ENCODE measurements at places on chromosomes 16 and 17. TPM values are rescaled to one million over a fixed set of nuclear protein-coding genes. Genes with fewer than 3 reads are reported as not detected.

GRCh38 chr16:4922721-4923342, 14.1 kb downstream of the PPL start:
- DNase-seq = no peak

GRCh38 chr16:26133416-26134093, 441.8 kb downstream of the HS3ST4 start:
- no peak for DNase-seq

DNA sequence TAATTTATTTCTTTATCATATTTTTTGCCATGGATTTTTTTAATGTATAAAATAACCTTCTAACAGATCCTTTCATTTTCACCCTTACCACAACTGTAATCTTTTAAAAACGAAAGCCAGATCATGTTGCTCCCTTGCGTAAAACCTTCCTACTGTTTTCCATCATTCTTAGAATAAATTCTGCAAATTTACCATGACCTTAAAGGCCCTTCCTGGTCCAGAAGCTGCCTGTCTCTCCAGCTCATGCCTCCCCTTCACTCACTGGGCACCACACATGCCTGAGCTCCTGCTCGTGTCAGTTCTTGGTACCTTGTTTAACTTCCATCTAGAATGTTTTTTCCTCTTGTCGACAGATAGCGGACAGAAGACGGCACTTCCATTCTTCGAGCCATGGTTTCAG, 245.0 kb upstream of the CDH5 start:
- DNase-seq = no peak

TVP23C gene
- total RNA-seq = 13.2 TPM

DNA sequence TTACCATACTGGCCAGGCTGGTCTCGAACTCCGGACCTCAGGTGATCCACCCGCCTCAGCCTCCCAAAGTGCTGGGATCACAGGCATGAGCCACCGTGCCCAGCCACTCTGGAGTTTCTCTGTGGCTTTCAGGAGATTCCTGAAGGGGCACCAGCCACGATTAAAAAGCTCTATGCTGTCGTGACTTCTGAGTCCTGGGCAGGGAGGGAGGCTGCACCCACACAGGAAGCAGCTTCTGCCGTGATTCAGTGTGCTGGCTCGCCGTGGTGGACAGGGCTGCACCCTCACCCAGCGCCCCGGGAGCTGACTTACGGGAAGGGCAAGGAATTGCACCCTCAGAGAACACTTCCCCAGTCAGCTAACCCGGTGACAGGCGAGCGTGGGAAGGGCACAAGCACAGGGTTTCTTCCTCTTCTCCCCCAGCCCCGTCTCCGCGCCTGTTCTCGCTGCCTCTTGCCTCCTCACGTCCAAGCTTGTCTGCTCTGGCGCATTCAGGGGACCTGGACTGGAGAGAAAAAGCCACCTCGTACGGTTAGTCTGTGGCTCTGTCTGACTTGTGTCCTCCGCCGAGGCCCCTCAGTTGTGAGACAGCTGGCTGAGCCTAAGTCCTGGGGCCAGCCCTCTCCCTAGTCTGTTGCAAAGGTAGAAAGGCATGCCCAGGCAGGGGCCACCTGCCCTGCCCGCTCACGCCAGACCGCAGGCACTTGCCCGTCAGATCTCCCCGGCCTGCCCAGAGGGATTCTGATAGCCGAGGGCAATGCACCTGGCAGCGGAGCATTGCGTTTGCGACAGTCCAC, 145.0 kb downstream of the SEC14L1 start:
- DNase-seq = peak; percentile 96

DNA sequence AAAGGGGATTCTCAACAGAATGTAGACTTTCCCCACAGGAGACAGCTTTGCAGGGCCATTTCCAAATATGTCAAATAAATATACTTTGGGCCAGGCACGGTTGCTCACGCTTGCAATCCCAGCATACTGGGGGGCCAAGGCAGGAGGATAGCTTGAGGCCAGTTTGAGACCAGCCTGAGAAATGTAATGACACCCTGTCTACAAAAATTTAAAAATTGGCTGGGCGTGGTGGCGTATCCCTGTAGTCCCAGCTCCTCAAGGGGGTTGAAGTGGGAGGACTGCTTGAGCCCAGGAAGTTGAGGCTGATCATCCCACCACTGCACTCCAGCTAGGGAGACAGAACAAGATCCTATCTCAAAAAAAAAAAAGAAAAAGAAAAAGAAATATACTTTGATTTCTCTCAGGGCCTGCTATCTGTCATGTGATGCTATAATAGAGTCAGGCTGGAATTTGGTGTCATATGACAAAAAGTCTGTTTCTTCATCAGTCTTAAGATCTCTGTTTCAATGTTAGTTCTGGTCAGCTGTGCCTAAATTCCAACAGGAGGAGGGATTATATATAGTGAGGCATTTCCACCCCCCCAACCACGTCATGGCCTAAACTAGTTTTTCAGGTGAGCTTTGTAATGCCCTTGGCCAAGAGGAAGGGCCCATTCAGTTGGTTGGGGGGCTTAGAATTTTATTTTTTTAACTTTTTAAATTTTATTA, 4.3 kb upstream of the ZDHHC7 start:
- no peak for DNase-seq

- DNase-seq = peak; percentile 15
Observed at GRCh38 chr17:47281216-47281615, 27.6 kb downstream of the ITGB3 start.

DNA sequence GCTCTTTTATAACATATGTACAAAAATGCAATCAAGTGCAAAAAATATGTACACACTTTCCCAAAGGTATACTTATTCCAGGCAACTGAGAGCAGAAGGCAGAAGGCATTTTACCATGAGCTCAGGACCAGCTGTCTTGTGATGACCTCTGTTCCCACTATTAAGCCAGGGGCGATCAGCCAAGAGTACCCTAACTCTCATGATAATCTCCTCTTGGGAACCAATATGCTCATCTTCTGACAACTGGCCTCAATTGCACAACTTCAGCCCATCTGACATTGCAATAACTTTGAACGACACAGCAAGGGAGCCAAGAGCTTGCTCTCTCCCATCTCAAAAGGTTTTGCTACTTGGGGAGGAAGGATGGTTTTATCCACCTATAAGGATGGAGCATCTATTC, 471.9 kb downstream of the HS3ST3B1 start:
- no peak for DNase-seq

- DNase-seq = peak; percentile 43
Observed at GRCh38 chr17:3015890-3016289, 47.5 kb downstream of the OR1D5 start.

ABAT gene
- 0.91 TPM for total RNA-seq

DNA sequence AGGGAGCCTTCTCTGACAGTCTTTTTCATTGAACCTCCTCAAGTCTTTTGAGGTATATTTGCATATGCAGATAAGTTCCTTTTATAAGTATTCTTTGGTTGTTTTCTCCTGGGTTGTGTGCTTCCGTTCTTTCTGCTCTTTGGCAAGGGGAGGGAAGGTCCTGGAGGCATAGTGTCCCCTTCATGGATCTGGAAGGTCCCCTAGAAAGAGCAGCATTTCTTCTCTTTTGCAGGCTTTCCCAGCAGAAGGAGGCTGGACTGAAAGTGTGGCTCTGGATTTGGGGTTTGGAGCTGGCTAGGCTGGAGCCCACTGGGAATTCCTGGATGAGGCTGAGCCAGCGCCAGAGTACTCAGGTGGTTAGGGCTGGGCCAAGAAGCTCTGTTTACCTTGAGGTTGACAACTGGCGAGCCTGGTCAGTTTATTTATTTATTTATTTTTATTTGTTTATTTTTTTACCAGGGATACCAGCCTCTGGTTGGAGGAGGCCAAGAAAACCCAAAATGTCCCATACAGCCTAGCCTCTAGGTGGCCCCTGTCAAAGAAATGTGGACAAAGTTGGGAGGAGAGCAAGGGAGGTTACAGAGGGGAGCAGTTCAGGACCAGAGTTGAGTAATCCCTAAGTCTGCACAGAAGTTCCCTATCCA, 5.4 kb upstream of the TOP2A start:
- peak; percentile 32 for DNase-seq

- DNase-seq = no peak
Observed at GRCh38 chr17:8503807-8504206, 68.1 kb downstream of the NDEL1 start.

DNA sequence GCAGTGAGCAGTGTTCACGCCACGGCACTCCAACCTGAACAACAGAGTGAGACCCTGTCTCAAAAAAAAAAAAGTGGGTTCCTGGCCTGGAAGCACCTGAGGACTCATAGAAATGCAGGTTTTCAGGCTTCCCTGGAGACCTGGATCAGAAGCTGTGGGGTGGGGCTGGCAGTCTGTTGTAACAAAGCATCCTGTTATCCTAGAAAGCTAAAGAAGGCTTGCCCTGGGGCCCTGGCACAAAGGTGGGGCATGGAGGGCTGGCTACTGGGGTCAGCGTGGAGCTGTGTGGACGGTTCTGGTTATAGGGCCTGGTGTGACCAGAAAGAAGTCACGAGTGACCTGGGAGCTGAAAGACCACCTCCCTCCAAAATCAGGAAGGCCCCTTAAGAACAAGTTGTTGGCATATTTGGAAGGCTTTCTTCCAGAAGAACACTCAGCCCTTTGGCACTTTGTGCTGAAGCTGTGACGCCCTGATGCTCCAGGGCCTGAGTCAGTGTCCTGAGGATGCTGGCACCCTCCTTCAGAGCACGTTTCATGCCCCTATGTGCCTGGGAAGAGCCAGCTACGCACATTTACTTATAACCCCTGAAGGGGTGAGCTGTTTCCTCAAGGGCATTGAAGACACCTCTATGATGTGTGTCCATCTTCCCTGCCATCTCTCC, 6.2 kb downstream of the CRISPLD2 start:
- peak; percentile 52 for DNase-seq

C16orf96 gene
- total RNA-seq = not detected

DNA sequence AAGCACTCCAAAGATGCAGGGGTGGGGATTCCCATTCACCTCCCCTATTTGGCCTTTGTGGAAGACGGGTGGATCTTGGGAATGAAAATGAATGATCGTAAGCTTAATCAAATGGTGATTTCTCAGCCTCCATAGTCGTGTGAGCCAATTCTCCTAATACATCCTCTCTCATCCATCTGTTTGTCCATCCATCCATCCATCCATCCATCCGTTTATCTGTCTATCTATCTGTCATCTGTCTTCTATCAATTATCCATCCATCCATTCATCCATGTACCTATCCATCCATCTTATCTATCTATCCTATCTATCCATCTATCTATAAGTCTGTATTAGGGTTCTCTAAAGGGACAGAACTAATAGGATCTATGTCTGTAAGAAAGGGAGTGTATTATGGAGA, 7.8 kb downstream of the RNF213 start:
- no peak for DNase-seq

Data from M059J (cell line).